Spinal cord (tissue), 10 donors: ENCODE measurements at places on chromosomes 3 and 15. TPM values are rescaled to one million over a fixed set of nuclear protein-coding genes. Genes with fewer than 3 reads are reported as not detected.

GATM gene
- 249 TPM for polyA plus RNA-seq

VIPR1 gene
- polyA plus RNA-seq, result 1.5 TPM

RTP1 gene
- 1.1 TPM for polyA plus RNA-seq

SLC24A1 gene
- 5.7 TPM for polyA plus RNA-seq

HHLA2 gene
- 0.35 TPM for polyA plus RNA-seq

SH2D7 gene
- polyA plus RNA-seq, result 1.9 TPM

AMOTL2 gene
- polyA plus RNA-seq, result 64.7 TPM

TMEM266 gene
- polyA plus RNA-seq, result 13.3 TPM

NANOGP8 gene
- polyA plus RNA-seq, result 1.0 TPM

RARB gene
- 15.3 TPM for polyA plus RNA-seq
